ENCODE measurements at places on chromosomes 2 and 18.

DNA sequence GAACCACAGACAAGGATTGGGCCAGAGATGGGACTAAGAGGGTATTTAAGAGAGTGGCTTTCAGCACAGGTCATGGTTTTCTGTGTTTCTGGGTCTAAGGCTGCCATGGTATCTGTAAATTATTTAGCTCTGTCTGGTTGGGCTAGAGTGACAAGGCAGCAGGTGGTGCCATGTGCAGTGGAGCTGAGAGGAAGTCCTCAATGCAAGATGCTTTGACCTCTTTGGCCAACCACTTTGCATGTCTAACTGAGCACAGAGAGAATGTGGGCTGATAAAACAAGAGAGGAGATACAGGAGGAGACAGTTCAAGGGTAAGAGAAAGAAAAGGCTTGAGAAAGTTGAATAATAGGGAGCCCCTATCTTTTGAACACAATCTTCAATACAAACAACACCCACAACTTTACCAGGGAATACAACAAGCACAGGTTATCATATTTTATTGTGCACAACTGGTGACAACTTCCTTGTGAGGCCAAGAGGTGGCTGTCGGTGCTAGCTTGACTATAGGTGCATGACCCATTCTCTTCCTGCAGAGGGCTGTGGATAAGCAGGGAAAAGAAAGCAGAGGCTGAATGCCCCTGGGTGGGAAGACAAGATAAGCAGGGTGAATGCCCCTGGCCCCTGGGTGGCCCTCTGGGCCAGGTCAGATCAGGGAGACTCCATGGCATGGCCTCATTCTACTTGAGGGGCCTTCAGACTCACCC is 12.3 kb downstream of the FLACC1 start:
- no peak for DNase-seq

GRCh38 chr18:58716060-58716756 is 44.9 kb downstream of the MALT1 start:
- no peak for DNase-seq

GRCh38 chr2:43443282-43443681 is 152.6 kb downstream of the THADA start:
- no peak for DNase-seq

- peak; percentile 47 for DNase-seq
Observed at GRCh38 chr2:70919672-70920366, 15.9 kb upstream of the ATP6V1B1 start.

- peak; percentile 66 for DNase-seq
Observed at GRCh38 chr18:61606759-61607158, 273.5 kb downstream of the CDH20 start.

GRCh38 chr2:160493227-160494028 is at the start of gene RBMS1:
Gene RBMS1 (minus strand): TSS chr2:160493807. CDS start chr2:160493363, 444 bp downstream.
- DNase-seq: no peak

DNA sequence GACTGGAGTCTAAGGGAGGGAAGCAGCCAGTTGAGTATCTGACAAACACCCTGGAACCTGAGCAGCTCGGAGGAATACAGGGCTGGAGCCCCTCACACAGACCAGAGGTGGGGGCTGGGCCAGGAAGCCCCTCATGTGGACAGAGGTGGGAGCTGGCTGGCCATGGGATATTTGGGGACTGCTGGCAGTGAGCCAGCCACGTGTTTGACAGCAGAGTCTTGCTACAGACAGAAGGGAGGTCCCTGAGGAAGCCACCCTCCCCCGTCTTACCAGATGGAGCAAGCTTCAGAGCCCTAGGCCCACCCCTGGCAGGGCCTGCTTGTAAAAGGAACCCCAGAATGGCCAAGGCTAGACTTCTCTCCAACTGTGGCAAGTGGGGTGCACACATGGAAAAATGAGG is 3.6 kb upstream of the MTERF4 start:
- no peak for DNase-seq

DNA sequence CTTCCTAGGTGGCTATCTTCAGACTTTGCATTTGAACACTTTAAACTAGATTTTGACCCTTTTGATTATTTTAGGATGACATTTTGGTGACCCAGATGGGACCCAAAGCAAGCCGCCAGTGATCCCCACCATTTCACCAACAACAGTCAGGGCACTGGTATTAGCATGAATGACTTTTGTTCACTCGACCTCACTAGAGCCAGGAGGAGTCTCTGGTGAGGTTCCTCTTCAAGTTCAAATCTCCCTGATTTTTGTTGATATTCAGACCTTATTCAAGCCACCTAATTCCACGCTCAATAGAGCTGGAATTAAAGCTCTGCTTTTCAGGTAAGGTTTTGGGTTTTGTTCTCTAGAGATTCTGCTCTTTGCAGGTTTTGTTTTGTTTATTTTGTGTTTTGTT is 202.3 kb downstream of the MREG start:
- DNase-seq: no peak

DNA sequence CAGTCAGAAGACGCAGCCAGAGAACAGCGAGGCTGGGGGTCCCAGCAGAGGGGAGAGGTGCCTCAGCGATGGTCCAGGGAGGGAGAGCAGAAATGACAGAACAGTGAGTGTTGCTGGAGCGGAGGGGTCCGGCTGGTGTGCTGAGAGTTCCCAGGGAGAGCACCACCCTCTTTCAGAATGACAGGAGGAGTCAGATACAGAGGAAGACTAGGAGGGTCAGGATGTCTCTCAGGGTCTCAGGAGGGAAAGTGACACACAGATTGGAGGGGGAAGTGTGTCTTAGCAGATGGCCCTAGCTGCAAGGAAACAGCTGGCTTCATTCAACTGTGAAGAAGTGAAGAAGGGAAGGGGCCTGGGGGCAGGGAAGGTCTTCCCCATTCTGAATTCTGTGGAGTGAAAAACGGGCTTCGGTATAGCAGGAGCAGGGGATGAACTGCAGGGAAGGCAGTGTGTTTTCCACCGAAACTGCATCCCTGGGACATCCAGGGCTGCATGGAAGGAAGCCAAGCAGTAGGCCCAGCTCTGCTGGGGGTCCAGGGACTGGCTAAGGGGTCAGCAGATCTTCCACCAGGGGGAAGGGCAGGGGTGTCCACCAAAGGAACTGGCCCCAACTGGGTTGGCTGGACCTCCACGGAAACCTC is 90.0 kb upstream of the OTOS start:
- no peak for DNase-seq

GRCh38 chr2:201987426-201987825 is 46.2 kb upstream of the FZD7 start:
- no peak for DNase-seq

- DNase-seq: no peak
Observed at GRCh38 chr2:170607171-170607570, 108.0 kb upstream of the SP5 start.

- no peak for DNase-seq
Observed at GRCh38 chr2:64720535-64721319, 67.0 kb upstream of the SERTAD2 start.

GRCh38 chr2:26479789-26480565 is 2.1 kb upstream of the OTOF start:
- DNase-seq: no peak
